ENCODE measurements at places on chromosomes 3 and 15.

DNA sequence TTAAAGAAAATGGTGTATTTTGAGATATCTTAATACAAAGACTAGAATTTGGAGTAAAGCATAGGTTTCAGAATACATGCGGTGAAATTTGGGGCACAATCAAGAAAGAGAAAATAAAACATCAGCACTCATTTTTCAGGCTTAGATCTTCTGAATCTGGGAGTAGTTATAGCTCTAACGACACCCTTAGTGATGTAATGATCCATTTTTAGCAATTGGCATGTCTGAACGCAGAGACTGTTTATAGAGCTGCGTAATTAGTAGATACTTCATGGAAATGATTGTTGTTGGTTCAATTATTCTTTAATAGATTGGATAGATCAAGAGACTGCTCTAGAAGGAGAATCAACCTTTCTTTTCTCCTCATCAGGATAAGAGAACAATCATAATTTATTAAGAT is 47.5 kb upstream of the SNRK start:
- no peak for DNase-seq

- DNase-seq = no peak
Measured at GRCh38 chr3:4614070-4614469, 120.9 kb downstream of the ITPR1 start.

GRCh38 chr15:43225201-43225949 is 4.6 kb upstream of the EPB42 start:
- DNase-seq = no peak

- no peak for DNase-seq
Measured at GRCh38 chr15:81097890-81098280, 36.2 kb upstream of the CFAP161 start.

GRCh38 chr15:66765478-66766281 is 63.6 kb downstream of the SMAD6 start:
- peak; percentile 24 for DNase-seq

DNA sequence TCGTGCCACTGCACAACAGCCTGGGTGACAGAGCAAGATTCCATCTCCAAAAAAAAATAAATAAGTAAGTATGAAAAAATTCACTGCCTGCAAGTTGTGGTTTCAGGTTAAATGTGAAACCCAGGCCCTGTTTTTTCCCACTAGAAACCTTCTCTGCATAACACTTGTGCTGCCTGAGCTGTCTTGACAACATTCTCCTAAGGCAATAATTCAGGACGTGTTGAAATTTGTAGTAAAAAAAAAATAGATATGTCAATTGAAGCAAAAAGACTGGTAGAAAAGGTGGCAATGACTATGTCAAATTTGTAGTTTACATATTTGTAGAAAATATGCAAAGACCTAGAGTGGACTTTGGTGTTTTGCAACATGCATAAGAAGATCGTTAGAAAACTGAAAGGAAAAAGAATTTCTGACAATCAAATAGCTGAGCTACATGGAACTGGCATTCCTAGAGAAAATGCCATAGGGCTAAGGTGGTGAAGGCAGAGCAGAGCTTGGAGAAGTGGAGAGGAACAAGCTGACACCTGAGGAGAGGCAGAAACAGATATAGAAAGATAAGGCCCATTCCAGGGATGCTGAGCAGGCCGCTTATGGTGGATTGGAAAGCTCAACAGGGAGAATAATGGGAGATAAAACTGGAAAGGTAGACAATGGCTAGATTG is 150.2 kb downstream of the PLCH1 start:
- no peak for DNase-seq

GRCh38 chr3:194967151-194968117 is 281.8 kb downstream of the FAM43A start:
- no peak for DNase-seq

DNA sequence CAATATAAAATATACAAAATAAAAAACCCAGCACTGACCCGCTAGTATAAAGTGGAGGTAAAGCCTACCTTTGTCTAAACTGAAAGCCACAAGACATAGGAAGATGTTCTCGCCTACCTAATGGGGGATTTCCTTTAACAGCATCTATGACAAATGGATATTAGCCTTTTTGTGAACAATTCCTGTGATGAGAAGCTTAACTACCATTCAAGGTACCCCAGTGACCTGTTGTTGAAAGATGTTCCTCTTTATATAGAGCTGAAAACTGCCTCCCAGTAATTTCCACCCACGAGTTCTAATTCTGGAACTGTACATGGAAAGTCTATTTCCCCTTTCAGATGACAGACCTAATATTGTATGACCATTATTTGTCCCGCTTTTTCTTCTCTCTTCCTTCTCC is 109.8 kb upstream of the RASGRP1 start:
- DNase-seq = no peak

DNA sequence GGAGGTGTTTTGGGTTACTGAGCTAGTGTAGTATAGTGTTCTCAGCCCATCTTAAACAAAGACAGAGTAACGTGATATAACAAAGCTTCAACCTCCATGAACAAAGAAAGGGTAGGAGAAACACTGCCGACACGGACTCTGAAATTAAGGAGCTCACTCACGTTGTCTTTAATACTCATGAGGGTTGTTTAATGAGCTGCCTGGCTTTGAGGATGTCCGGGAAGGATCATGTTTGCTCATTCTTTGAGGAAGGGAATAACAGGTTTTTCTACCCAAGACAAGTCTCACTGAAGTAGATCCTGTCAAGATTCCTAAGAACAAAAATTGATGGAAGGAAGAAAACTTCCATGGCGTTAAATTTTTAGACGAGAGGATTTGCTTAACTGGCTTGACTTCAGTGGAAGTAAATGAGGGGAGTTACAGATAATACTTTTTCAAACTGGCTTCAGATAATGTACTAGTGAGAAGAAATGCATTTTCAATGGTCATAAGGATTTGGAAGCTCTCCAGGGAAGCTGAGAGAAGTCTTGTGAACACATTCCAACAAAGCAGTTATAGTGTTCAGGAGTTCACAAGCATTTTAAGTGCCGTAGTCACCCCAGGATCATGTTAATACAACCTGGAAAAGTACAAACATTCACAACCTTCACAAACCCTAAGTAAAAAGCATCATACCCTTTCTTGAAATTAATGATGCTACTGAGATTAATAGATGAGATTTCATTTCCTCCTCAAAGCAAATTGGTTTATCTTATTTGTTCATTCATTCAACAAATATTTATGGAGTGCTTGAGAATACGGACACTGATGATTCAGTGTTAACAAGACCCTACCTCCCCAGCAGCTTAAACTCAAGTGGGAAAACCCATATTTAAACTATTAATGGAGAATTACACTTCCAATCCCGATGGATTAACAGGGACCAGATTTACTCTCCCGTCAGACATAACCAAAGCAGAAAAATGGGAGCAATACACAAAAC is 101.5 kb downstream of the SHQ1 start:
- DNase-seq = no peak

- no peak for DNase-seq
Measured at GRCh38 chr15:79978655-79979514, 7.9 kb upstream of the BCL2A1 start.

- DNase-seq = no peak
Measured at GRCh38 chr3:49716691-49717210, 2.7 kb downstream of the AMIGO3 start.

GRCh38 chr3:41364736-41365135 is 165.4 kb downstream of the CTNNB1 start:
- DNase-seq = no peak

DNA sequence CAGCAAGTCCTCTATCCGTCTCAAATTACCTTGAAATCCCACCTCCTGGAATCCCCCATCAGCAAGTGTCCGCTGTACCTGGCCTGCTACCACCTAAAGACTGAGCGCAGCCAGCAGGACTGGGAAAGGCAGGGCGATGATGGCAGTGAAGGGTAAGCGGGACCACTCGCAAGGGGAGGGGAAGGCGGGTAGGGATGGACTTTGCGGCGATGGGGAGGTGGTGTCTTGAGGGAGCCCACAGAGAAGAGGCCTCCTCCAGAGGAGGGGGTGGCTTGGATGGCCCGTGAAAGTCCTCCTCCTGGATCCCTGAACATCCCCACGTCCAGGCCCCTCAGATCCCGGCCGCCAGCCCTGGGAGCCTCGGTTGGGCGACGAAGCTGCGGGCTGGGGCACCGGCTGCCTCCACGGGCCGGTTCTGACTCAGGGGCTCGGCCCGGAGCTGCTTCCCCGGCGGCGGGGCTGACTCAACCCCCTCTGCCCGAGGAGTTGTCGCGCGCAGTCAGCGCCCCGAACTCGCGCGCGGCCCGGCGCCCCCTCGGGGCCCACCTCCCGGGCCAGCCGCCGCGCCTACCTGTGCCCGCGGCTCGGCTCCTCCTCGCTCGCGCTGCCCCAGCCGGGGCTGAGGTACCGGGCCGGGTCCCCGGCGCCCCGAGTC is 512 bp downstream of the LARP6 start:
- DNase-seq = no peak

DNA sequence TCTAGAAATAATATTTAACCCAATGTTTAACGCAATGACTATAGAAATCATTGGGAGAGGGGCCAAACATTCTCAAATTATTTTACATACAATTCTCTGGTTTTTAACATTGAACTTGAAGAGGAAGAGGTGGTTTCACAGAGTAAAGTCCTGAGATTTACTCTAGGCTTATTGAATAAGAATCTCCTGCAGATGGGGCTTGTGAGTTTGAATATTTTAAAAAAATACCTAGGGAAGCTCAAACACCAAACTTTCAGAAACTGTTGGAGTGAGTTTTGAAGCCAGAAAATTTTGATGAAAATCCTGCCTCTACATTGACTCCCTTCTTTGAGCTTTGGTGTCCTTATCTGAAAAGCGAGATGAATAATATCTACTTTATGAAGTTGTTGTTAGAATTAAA is 906.6 kb downstream of the TUSC7 start:
- no peak for DNase-seq

GRCh38 chr3:131221731-131222130 is 159.8 kb upstream of the NUDT16 start:
- DNase-seq = no peak

- DNase-seq = no peak
Measured at GRCh38 chr3:12681943-12682390, 18.1 kb upstream of the RAF1 start.

GRCh38 chr3:154018100-154018696 is 103.0 kb upstream of the ARHGEF26 start:
- no peak for DNase-seq

GRCh38 chr3:120438665-120439370 is 12.0 kb downstream of the FSTL1 start:
- DNase-seq = no peak

DNA sequence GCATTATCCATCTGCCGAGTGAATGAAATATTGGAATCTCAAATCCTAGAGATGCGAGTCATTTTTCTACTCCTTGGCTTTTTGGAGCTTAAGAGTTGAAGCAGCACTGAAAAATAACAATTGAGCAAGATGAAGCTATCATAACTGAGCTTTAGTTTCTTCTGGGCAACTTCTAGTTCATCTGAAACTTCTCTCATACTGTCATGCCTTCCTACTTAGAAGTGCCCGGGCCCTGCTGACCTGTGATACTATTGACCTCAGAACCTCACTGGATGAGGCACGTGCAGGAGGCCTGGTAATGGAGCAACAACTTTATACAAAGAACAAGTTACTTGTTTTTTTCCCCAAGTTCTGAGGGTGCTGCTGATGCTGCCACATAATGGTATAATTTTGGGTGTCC is 48.5 kb upstream of the P3H2 start:
- no peak for DNase-seq

DNA sequence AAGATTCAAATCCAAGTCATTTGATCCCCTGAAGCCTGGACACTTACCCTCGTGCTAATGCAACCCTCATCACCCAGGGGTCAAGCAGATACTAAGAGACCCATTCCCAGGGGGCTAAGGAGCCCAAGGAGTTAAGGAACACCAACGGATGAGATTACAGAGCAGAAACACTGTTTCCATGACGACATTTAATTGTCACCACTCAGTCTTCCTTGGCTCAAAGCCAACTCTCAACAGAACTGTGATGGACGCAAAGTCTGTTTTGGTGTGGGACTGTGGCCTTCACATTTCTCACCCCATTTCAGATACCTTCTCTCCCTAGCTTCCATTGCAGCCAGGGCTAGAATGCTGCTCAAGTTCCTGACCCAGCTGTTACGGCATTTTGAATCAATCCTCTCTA is 383.5 kb upstream of the WNT5A start:
- no peak for DNase-seq

DNA sequence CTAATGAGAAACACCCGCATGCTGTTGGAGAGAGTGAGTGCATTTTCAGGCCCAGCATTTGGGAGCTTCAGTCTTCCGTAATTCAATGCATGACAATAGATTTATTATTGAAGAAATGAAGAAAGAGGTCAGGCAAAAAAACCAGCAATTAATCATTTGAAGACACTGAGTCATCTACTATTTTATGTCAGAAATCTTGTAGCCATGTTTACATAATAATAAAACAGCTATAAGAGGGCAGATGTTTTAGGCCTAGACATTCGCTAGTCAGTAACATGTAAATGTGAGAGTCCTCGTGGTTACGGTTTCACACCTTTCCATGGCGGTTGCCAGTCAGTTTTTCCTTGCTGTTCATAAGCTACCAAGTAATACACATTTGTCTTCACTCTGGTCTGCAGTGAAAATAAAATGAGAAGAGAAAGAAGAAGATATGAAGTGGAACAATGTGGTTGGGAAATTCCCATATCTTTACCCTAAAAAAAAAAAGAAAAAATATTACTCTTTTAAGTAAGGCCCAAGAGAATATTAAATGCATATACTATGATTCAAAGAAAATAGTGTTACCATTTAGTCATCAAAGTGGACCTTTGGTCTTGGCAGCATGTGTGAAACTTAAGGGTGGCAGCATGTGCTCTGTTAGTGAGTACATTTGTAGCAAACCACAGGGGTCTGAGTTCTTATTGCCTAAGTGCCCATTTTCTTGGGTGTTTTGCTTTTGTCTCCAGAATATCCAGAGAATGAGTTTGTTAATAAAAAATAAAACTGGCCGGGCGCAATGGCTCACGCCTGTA is 140.5 kb upstream of the TBL1XR1 start:
- DNase-seq = no peak

GRCh38 chr3:11878837-11879236 is 32.2 kb upstream of the TAMM41 start:
- no peak for DNase-seq

GRCh38 chr3:111246967-111247760 is 175.5 kb downstream of the NECTIN3 start:
- no peak for DNase-seq

- DNase-seq = no peak
Measured at GRCh38 chr15:74402873-74403587, 30.7 kb downstream of the SEMA7A start.

GRCh38 chr15:77664428-77664827 is 31.7 kb upstream of the LINGO1 start:
- DNase-seq = no peak

DNA sequence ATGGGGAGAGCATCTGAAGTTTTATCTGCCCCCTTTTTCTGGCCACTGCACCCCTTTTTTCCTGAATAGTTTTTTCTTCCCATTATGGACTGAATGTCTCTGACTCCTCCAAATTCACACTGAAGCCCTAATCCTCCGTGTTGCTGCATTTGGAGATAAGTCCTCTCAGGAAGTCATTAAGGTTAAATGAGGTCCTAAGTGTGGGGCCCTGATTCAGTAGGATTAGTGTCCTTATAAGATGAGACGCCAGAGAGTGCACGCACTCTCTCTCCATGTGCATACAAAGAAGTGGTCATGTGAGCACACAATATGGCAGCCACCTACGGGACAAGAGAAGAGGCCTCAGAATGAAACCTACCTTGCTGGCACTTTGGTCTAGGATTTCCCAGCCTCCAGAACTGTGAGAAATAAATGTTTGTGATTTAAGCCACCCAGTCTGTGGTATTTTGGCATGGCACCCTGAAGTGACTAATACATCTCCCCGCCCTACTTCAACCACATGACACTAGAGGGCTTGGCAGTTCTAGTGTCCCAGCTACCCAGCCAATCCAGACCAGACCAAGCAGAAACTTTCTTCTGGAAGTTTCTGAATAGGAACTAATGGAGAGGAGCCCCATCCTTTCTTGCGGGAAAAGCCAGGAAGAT is 191.3 kb downstream of the PDE8A start:
- no peak for DNase-seq

Measured in NCI-H446 treated with DMSO at 0.1 percent for 48 hours (cell line).